ENCODE measurements at places on chromosomes 4 and X.

DNA sequence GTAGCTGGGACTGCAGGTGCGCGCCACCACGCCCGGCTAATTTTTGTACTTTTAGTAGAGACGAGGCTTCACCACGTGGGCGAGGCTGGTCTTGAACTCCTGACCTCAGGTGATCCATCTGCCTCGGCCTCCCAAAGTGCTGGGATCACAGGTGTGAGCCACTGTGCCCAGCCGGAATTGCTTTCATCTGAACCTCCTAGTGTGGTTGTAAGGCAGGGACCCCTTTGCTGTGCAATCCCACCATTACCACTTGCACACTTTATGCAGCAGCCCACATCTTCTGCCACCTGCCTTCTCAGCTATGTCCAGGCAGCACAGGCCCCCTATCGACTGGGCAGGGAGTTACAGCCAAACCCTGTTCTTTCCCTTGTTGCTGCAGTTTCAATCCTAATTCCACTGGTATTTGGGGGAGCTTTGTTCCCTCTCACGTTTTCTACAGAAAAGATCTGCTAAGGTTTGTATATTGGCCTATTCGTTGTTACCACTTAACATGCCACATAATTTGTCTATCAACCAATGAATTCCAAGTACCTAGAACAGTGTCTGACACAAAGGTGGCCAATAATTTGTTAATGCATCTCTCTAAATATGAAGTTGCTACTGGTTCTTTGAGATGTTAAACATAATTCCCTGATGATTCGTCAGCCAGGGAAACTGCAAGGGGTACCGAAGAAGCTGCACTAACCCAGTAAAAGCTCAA, 6.5 kb downstream of the RPL39 start:
- peak; percentile 23 for DNase-seq

DNA sequence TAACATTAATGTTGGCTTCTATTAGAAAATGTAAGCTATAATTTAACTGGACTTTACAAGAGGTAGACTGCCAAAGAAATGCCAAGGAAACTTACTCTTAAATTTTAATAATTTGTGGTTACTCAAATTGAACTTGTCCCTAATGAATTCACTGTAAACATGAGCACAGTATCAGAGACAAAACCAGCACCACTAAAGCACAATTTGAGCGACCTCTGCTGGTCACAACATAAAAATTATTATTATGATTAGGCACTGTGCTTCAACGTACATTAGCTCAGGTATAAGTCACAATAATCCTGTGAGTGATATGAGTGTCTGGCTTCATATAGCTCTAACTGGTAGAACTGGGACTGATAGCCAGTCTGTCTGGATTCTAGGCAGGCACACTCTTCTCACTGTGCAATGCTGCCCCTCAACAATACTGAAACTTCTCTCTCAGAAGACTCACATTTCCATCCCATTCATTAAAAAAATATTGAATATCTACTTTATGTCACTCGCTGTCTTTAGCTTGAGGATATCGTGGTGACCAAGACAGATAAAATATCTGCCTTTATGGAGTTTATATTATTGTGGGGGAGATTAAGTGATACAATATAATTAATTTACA, 8.0 kb downstream of the NUDT6 start:
- peak; percentile 61 for DNase-seq

GRCh38 chrX:39518476-39519029, 579.2 kb downstream of the BCOR start:
- DNase-seq = no peak

DNA sequence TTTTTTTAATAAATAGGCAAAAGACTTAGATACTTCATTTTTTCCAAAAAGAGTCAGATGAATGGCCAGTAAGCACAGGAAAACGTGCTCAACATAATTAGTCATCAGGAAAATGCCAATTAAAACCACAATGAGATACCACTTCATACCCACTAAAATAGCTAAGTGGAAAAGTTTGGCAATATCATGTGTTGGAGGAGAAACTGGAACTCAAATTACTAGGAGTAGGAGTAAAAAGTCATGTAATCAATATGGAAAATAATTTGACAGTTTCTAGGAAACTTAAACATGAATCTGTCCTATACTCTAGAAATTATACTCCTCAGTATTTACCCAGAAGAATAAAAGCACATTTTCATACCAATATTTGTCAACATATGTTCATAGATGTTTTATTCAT, 449.8 kb downstream of the INPP4B start:
- no peak for DNase-seq

- DNase-seq = no peak
Observed at GRCh38 chr4:177220376-177220775, 89.3 kb upstream of the NEIL3 start.

- no peak for DNase-seq
Observed at GRCh38 chrX:71872542-71873458, 37.8 kb upstream of the NHSL2 start.

DNA sequence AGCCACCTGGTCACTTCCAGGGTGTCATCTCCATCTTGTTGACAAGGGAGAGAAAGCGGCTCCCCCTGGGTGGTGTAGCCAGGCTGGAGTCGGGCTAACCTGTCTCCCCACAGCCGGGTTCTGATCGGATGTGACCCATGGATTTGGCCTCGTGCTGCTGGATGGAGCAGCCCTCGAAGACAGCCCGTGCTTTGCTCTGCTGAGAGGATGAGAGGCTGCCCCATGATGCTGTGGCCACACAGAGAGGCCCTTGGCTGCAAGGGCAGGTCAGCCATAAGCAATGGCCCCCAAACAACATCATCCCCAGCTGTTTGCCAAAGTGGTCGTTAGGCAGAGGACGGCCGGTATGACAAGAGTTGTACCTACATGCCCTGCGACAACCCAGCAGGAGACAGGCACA, 106.6 kb downstream of the HMX1 start:
- no peak for DNase-seq

- no peak for DNase-seq
Observed at GRCh38 chr4:105677709-105678108, 30.8 kb downstream of the INTS12 start.

DNA sequence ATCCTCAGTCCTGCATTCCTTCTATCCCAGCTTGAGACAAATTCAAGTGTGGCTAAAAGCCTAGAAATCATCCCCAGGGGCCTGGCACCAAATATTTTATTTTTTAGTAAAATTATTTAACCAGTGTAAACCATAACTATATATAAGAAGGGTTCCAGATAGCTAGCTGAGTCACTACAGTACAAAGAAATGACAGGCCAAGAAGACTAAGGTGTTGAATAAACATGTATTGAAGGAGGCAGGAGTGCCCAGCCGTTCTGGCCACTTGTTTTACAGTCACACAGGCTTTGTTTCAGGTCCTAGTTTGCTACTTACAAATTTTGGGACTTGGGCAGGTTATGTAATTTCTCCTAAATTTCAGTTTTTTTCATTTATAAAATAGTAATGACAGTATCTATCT, 225.9 kb upstream of the PITX2 start:
- DNase-seq = no peak

All from CD4-positive, CD25-positive, alpha-beta regulatory T cell (primary cell).